ENCODE measurements at places on chromosomes 7 and 10.

DNA sequence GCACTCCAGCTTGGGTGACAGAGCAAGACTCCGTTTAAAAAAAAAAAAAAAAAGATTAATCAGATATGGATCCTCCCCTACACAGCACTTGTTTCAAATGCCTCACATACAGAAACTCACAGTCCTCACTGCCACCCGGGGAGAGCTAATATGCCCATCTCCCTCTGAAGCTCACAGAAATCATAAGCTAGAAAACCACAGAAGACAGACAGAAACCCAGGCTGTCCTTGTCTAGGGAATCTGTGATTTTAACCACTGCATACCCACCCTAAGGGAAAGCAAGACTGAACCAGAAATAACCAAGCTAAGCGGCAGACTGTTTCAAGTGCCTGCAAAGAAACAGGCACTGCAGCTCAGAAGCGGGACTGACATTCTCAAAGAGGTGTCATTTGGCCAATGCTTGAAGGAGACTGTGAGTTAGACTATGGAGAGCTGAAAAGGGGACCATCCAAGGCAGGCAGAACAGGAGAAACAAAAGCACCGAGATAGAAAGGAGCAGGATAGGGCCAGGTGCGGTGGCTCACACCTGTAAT lies 37.6 kb downstream of the SLC37A3 start:
- no peak for DNase-seq

DNA sequence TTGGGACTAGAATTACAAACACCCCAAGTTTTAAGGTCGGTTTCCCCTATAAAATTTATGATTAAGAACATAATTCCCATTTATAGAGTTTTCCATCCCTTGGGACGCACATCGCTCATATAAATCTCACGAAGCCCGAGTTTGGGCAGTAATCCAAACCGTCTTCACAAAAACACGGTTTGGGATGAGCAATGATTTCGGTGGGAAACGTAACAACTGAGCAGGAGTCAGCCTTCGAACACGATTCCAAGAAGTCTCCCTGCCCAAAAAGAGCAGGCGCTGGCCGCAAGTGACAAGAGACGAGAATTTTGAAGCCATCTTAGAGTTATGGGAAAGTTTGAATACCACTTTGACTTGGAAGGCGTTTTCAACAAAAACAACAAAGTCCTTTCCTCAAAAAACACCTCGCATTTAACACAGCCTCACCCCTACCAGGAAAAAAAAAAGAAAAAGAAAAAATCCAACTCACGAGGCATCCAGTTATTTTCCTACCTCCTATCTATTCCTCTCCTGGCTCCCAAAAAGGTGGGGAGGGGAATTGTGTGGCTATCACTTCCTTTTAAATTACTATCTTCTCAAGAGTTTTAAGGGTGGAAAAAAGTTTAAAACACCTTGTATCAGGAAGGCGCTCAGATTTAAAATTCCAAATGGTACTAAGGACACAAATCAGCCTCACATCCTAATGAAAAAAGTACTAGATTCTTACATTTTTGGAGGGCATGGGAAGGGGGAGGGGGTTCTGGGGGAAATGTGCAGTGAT lies 1.6 kb downstream of the SEPHS1 start:
- DNase-seq: no peak

DNA sequence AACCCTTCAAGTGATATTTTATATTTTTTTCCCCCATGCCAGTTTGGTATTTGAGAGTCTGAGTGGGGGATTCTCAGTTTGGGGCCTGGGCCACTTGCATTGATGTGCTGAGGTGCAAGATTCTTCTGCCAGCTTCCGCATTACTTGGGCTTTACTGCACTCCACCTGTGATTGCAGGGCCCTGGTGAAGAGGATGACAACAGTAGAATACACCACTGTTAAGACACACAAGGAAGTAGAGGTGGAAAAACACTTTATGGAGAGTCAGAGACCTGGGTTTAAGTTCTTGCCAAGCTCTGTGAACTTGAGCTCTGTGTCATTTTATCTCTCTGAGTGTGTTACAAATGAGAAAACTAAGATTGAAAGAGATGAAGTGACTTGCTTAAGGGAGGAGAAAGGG lies 209.4 kb downstream of the LRMDA start:
- no peak for DNase-seq

GRCh38 chr10:110837418-110838171 lies 34.1 kb upstream of the PDCD4 start:
- DNase-seq: no peak

All from CD4-positive, alpha-beta T cell treated with Interleukin-6 at 100 ng/mL for 8 hours (primary cell).